ENCODE measurements at places on chromosomes 6 and 20. TPM values are rescaled to one million over a fixed set of nuclear protein-coding genes. Genes with fewer than 3 reads are reported as not detected.

The PNPLA1 gene
- not detected for polyA plus RNA-seq

The PAK5 gene
- 8.4 TPM for polyA plus RNA-seq

The FOXA2 gene
- not detected for polyA plus RNA-seq

The PEDS1 gene
- 29.8 TPM for polyA plus RNA-seq

The PSMA7 gene
- 267 TPM for polyA plus RNA-seq

The ASIP gene
- not detected for polyA plus RNA-seq

All from Purkinje cell (primary cell).